ENCODE measurements at places on chromosomes 4 and X. TPM values are rescaled to one million over a fixed set of nuclear protein-coding genes. Genes with fewer than 3 reads are reported as not detected.

- no peak for DNase-seq
These were observed 102.4 kb upstream of the MAML3 start for GRCh38 chr4:140256335-140256734.

DNA sequence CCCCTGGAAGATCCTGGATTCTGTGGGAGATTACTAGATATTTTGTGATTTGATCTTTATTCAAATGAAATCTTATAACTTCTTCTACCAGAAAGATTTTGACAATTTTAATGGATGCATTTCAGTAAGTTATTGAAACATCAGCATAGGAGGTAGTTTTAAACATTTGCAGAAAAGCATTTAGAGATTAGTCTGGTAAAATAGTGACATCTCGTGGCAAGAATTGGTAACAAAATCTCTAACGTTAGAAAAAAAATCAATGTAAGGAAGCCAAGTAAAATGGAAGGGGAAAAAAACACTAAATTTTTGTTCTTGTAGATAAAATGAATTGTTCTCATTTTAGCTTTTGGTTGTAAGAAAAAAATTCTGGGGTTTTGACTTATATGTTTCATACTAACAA, 73.3 kb downstream of the TASL start:
- no peak for DNase-seq

DNA sequence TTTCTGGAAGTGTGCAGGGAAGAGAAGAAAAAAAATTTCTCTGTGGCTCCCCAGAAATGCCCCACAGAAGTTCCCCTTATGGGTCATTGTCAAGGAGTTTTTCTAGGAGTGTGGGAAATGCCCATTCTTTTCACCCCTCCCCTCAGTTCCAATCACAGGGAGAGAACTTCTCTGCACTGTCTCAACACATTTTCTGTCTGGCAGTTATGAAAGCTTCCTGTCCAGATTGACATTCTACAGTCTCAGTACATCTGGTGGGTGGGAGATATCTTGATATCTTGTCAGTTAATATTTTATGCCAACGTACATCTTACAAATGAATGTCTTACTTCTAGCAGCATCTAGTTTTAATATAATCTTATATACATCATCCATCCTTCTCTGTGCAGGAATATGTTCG, 566.8 kb upstream of the AADAT start:
- DNase-seq = no peak

- DNase-seq = no peak
These were observed 4.9 kb upstream of the SLC25A4 start for GRCh38 chr4:185138161-185138560.

GRCh38 chr4:105140684-105141490, 5.8 kb upstream of the TET2 start:
- no peak for DNase-seq

- DNase-seq = no peak
These were observed 199.0 kb upstream of the CXXC4 start for GRCh38 chr4:104693601-104694201.

DNA sequence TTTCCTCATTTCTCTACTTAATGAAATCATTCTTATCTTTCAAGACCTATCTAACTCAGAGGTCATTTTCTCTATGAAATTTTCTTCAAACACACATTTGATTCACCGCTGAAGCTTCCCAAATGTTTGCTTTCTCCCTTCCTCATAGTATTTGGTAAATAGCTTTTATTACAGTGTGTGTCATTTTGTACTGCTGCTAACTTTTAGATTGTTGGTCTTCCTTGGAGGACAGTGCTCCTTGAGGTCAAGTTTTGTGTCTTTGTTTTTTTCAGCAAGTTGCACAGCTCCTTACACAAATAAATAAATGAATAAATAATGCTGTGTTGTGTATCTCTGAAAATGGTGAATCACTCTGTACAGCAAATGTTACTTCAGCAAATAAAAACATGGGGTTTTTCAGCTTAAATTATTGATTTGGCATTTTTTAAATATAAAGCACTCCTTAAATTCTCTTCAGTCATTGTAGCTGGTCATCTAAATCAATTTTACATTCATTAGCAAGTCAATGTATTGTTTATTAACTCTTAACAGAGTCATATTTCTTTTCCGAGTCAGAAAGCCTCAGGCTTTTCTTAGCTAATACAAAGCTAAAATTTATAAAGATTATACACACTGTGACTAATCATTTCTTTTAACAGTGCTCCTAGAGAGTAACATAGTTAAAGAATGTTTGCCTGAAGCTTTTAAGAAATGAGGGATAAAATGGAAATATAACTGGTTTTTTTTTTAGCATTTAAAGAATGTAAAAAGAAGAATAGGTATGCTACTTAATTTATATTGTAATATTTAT, 30.1 kb upstream of the MAD2L1 start:
- no peak for DNase-seq

DNA sequence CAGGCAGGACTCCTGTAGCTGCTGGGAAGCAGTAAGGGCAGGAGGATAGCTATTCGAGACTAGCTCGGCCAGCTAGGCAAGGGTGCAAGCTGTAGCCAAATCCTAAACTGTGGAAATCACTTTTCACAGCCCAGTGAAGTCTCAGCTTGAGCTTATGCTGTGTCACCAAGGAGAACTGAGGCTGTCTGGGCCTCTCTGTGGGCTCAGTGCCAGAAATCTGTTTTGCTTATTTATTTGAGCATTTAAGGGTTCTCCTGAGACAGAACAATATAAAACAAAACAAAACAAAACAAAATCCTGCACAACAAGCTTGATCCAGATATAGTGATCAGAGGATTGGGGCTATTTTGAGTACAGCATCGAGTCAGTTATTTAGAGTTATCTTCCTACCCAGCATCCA, 97.5 kb downstream of the FANCB start:
- no peak for DNase-seq

GRCh38 chrX:67726018-67726417, 182.2 kb downstream of the AR start:
- DNase-seq = no peak

Gene MID1
- 13.5 TPM for total RNA-seq

Gene POU3F4
- total RNA-seq = 0.55 TPM

Gene GJB1
- total RNA-seq = not detected

Measured in kidney epithelial cell (primary cell).